ENCODE measurements at places on chromosomes 7 and 10.
A peak's percentile ranks its signal among the peaks of the same experiment; 100 is the strongest.

GRCh38 chr10:13158401-13158800 is 3.0 kb upstream of the MCM10 start:
- DNase-seq, result no peak

DNA sequence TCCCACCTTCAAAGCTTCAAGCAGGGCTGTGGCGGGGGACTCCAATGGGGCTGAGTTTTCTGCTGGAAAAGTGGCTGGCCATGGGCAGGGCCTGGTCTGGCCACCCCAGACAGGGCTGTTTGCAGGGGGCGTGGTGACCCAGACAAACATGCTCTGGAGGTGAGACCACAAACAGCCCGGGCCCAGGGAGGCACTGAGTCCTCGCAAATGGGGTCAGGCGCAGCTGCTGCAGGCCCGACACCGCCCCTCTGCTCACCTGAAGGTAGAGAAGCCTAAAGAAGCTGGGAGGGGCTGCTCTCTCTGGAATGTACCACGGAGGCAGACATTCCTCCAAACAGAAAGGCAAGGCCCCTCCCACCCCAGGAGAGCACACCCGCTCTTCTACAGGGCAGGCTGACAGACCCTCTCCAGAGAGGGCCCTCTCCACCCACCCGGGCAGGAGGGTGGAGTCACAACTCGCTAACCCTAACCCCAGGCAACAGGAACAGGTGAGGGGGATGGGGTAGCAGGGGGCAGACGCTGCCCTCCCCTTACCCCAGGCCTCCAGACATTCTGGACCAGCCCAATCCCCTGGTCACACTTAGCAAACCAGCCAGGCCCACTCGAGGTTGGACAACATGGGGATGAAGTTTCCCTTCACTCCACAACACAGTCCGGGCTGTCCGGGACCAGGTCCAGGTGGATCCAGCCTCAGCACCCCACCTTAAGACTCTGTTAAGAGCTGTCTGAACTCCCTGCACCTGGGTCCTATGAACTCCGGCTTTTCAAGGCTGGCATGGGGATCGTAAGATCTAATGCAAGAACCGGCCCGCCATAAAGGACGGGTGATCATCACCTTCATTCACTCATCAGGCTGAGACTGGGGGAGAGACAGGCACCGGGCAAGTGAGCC is 32.3 kb downstream of the OAT start:
- no peak for DNase-seq

- peak; percentile 2 for DNase-seq
Observed at GRCh38 chr10:94496010-94496409, 49.6 kb upstream of the HELLS start.

GRCh38 chr10:43237128-43237527 is 29.7 kb downstream of the RASGEF1A start:
- no peak for DNase-seq

DNA sequence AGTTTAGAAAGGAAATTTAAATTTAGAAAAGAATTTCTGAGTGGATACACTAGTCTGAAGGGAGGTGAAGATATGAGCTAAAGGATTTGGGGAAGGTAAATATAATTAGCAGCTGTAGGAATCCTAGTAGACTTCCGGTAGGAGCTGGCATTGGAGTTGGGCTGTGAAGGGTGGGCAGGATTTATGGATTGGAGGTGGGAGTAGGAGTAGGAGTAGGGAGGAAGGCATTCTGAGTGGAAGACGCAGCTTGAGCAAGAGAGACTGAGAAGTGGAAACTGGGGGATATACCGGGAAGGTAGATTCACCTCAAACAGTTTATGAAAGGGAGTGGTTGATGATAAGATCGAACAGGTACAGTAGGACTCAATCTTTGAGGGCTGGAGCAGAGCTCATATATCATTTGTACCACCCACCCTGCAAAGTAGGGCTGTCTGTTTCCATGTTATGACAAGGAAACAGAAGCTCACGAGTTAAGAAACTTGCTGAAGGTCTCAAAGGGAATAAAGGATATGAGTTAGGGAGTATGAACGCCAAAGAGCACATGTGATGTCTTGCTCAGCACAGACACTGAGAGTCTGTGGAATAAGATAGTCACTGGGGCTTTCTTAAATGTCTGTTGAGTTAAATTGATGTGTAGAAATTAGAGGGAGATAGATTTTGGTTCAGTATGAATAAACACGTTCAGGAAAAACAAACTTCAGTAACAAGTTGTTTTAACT is 81.6 kb downstream of the RPS24 start:
- no peak for DNase-seq

GRCh38 chr10:35631404-35631803 is 10.7 kb downstream of the FZD8 start:
- DNase-seq, result no peak

DNA sequence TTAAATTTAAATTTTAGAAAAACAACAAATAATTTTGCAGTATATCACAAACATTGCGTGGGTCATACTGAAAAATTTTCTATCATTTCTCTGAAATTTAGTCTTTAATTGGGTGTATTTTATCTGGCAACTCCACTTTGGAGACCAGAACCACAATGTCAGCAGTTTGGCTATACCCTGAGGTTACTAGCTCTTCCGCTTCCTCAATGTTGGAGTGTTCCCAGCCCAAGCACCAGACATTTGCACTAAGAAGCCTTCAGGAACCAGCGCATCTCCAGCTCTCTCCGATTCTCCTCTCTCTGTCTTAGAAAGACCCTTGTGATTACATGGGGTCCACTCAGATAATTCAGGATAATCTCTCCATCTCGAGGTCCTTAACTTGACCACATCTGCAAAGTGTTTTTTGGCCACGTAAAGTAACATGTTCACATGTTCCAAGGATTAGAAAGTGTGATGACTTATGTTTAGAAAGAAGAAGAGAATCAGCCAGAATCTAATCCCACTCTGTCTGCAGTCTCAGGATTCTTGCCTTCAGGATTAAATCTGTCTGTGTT is 43.1 kb upstream of the ADRB1 start:
- no peak for DNase-seq

Measured in HFFc6 (cell line).